HCT116 (cell line): ENCODE measurements at places on chromosomes 4 and X.

DNA sequence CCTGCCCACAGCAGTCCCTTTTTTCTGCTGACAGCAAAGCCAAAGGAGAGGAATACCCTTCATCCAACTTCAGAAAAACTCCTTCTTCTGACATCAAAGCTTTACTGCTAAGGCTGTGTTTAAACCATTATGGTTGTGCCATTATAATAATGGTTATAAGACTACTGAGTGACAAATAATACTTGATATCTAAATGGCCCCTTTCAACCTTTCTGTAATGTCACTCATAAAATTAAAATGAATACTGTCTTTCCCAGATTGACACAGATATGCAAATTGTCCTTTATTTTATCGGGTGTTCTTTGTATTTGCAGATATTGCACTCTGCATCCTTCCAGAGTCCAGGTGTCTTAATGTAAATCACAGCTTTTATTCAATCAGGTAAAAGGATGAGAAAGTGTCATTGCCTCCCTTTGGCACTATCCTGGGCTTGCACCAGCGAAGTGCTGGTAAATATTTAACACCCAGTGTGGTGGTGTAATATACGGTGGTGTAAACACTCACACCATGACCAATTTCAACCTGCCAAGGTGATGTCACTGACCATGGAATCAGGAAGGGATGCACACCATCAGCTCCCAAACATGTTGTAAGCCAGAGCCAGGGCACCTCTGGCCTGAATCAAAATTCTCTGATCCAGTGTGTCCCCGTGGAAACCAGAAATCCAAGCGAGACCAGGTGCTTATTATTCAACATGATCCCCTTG, 139.4 kb upstream of the TENM3 start:
- H3K27me3 ChIP-seq = peaks cover 18% of the 10 kb centered on the region; the same call in 1 of the 2 replicates
- no peak for DNase-seq
- no peak overlapping the region for H3K4me3 ChIP-seq
- H3K4me1 ChIP-seq = no peaks in the 10 kb centered on the region
- H3K27ac ChIP-seq = no peak overlapping the region
- H3K36me3 ChIP-seq = no peaks in the 10 kb centered on the region

DNA sequence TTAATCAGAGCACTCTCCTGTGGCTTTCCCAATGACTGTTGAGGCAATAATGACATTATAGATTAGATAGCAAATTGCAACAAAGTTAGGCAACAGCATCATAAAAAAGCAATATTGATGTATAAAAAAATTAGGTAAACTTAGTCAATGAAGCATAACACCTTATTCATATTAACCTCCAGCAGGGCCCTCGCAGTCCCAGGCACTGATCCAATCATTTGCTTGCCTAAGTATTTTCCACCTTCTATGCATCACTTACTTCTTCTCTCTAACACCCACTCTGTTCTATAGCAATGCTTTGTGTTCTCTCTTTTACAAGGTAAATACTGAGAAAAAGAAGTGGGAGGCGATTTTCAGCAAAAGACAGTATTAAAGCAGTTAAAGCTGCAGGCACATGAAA, 833.5 kb upstream of the ADGRL3 start:
- no peaks in the 10 kb centered on the region for H3K27me3 ChIP-seq
- no peaks in the 10 kb centered on the region for H3K4me1 ChIP-seq
- DNase-seq = no peak
- H3K27ac ChIP-seq = no peak overlapping the region
- H3K4me3 ChIP-seq = no peak overlapping the region

DNA sequence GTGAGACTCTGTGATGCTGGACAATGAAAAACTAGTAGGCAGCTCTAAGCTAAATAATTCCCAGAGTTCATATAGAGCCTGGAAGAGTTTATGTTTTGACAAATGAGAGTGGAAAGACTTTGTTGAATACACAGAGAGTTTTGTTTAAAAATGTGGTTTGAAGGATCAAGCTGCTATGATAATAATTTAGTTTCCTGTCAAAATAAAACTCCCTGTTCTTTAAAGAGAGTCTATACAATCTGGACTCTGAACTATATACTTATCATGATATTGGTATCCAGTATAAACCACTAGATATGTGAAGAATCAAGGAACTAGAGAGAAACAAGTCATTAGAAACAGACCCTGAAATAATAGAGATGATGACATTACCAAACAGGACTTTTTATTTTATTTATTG, 158.6 kb downstream of the C4orf33 start:
- H3K4me1 ChIP-seq = no peaks in the 10 kb centered on the region
- H3K36me3 ChIP-seq = no peaks in the 10 kb centered on the region
- H3K27me3 ChIP-seq = no peaks in the 10 kb centered on the region
- no peak overlapping the region for H3K4me3 ChIP-seq
- DNase-seq = no peak
- H3K27ac ChIP-seq = no peak overlapping the region

GRCh38 chr4:105613306-105613705, 60.9 kb downstream of the ARHGEF38 start:
- no peaks in the 10 kb centered on the region for H3K36me3 ChIP-seq
- H3K27ac ChIP-seq = no peak overlapping the region
- DNase-seq = no peak

DNA sequence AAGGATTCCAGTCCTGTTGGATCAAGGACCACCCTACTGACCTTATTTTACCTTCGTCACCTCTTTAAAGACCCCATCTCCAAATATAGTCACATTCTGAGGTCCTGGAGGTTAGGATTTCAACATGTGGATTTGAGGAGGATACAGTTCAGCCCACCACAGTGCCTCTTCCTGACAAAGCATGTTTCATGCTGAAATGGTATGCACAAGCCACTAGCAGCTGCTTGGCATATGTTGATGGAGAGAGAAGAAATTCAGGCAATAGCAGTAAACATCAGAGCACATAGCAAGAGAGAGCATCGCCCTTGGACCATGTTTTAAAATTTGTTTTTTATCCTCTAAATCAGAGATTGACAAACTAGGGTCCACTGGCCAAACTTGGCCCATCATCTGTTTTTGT, 172.1 kb downstream of the PRKX start:
- H3K4me1 ChIP-seq = no peaks in the 10 kb centered on the region
- DNase-seq = no peak
- no peak overlapping the region for H3K27ac ChIP-seq
- H3K4me3 ChIP-seq = no peak overlapping the region
- no peaks in the 10 kb centered on the region for H3K36me3 ChIP-seq
- H3K27me3 ChIP-seq = no peaks in the 10 kb centered on the region

GRCh38 chr4:95476121-95476520, 72.7 kb downstream of the UNC5C start:
- no peak for DNase-seq
- H3K27ac ChIP-seq = no peak overlapping the region
- no peaks in the 10 kb centered on the region for H3K4me1 ChIP-seq
- H3K4me3 ChIP-seq = no peak overlapping the region
- H3K36me3 ChIP-seq = no peaks in the 10 kb centered on the region

- no peak overlapping the region for H3K4me3 ChIP-seq
- no peaks in the 10 kb centered on the region for H3K27me3 ChIP-seq
- no peak overlapping the region for H3K27ac ChIP-seq
- no peak for DNase-seq
- no peaks in the 10 kb centered on the region for H3K4me1 ChIP-seq
Measured at GRCh38 chrX:95721011-95721410, 963.6 kb upstream of the DIAPH2 start.

GRCh38 chr4:127482049-127482448, 150.7 kb upstream of the INTU start:
- no peaks in the 10 kb centered on the region for H3K27me3 ChIP-seq
- no peak overlapping the region for H3K4me3 ChIP-seq
- H3K27ac ChIP-seq = no peak overlapping the region
- no peaks in the 10 kb centered on the region for H3K4me1 ChIP-seq
- no peak for DNase-seq

DNA sequence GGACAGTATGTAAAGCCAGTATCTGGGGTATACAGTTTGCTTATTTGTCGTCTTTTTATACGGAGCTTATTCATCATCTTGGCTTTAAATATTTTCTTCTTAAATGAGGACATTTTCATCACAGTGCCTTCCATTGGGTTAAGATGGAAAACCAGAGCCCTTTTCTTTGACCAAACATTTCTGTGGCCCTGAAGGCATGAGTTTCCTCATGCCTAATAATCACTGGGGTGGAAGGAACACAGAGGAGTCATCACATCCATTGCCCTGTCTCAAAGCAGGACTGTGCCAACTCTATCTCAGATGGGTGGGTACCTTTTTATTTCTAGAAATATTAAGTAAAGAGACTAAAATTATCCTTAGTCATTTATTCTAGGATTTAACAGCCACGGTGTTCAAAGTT, 40.0 kb downstream of the CHRDL1 start:
- H3K36me3 ChIP-seq = no peaks in the 10 kb centered on the region
- no peaks in the 10 kb centered on the region for H3K4me1 ChIP-seq
- H3K4me3 ChIP-seq = no peak overlapping the region
- no peaks in the 10 kb centered on the region for H3K27me3 ChIP-seq
- H3K27ac ChIP-seq = no peak overlapping the region

DNA sequence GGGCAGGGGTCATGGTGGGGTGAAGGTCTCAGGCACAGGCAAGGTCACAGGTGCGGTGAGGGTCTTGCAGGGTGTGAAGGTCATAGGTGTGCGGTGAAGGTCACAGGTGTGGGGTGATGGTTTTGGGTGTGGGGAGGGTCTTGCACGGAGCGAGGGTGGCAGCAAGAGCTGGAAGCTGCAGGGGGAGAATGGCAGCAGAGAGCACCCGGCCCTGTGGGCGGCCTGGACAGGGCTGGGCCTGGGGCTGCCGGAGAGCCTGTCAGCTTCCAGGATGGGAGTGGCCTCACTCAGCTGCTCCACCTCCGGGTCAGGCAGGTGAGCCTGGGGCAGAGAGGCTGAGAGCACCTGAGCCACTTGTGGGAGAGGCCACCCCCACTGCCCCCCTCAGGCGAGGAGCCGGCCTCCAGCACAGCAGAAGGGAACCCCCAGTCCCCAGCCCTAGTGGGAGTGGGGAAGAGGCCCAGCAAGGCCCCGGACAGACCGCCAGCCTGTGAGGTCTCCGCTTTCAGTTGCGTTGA, 1.5 kb downstream of the MSANTD1 start:
- no peaks in the 10 kb centered on the region for H3K36me3 ChIP-seq
- no peak for DNase-seq
- no peaks in the 10 kb centered on the region for H3K27me3 ChIP-seq
- no peak overlapping the region for H3K27ac ChIP-seq

- no peak overlapping the region for H3K27ac ChIP-seq
- H3K4me1 ChIP-seq = no peaks in the 10 kb centered on the region
- no peaks in the 10 kb centered on the region for H3K36me3 ChIP-seq
- H3K4me3 ChIP-seq = no peak overlapping the region
Measured at GRCh38 chr4:37705571-37705970, 19.4 kb upstream of the RELL1 start.

DNA sequence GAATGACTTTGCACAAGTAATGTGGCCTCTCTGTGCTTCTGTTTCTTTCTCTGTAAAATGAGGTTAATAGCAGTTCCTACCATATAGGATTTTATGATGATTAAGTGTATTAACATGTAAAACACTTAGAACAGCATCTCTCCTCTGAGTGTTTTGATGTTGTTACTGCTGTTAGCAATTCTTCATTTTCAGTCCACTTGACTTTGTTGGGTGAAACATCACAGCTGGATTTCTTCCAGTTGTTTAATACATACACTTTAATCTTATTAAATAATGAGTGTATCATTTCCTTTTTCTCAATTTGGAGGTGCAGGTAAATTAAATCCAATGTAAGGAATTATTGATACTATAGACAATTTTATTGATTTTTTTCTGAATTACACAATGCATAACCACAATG, 113.6 kb downstream of the KDR start:
- no peaks in the 10 kb centered on the region for H3K36me3 ChIP-seq
- H3K27me3 ChIP-seq = no peaks in the 10 kb centered on the region
- no peak overlapping the region for H3K27ac ChIP-seq
- no peaks in the 10 kb centered on the region for H3K4me1 ChIP-seq
- DNase-seq = no peak
- H3K4me3 ChIP-seq = no peak overlapping the region

DNA sequence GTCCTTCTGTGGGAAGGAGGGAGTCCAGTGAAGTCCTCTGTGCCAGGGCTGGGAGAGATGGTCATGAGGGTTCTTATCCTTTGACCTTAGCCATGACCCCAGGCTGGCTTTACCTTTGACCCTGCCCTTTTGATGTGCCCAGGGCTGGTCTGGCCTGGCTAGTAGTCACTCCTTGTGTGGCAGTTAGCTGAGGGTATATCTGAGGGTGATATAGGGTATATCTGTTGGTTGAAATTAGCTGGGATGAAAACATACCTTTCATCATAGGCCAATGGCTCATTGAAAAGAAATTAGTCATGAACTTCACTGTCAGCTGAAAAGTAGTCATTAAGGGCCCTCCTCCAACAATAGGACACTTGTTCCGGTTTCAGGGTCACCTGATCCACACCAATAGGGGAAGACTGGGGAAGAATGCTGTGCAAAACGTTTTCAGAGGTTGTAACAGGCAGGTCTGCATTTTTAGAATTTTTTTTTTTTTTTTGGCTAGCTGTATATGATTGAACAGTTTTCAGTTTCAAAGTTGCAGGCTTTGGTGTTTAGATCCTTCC, 74.6 kb upstream of the STOX2 start:
- no peak for DNase-seq
- H3K36me3 ChIP-seq = no peaks in the 10 kb centered on the region
- H3K4me1 ChIP-seq = no peaks in the 10 kb centered on the region
- H3K27me3 ChIP-seq = no peaks in the 10 kb centered on the region
- no peak overlapping the region for H3K4me3 ChIP-seq

DNA sequence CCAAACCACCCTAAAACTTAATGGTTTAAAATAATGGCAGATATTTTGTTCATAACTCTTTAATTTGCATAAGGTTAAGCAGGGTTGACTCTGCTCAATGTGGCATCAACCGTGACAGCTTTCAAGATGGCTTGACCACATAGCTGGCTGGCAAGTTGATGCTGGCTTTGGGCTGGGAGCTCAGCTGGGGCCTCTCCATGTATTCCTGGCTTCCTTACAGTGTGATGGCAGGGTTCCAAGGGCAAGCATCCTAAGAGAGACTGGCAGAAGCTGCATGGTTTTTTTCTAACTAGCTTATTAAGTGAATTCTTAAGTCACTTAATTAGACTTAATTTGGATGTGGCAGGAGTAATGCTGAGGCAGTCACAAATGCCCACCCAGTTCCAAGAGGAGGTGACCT, 4.5 kb downstream of the RP2 start:
- no peak for DNase-seq
- no peak overlapping the region for H3K4me3 ChIP-seq
- H3K27ac ChIP-seq = no peak overlapping the region
- peaks cover 22% of the 10 kb centered on the region for H3K4me1 ChIP-seq
- no peaks in the 10 kb centered on the region for H3K36me3 ChIP-seq

GRCh38 chr4:76733068-76733771, 164.7 kb downstream of the SOWAHB start:
- no peak overlapping the region for H3K4me3 ChIP-seq
- no peak overlapping the region for H3K27ac ChIP-seq
- no peak for DNase-seq

DNA sequence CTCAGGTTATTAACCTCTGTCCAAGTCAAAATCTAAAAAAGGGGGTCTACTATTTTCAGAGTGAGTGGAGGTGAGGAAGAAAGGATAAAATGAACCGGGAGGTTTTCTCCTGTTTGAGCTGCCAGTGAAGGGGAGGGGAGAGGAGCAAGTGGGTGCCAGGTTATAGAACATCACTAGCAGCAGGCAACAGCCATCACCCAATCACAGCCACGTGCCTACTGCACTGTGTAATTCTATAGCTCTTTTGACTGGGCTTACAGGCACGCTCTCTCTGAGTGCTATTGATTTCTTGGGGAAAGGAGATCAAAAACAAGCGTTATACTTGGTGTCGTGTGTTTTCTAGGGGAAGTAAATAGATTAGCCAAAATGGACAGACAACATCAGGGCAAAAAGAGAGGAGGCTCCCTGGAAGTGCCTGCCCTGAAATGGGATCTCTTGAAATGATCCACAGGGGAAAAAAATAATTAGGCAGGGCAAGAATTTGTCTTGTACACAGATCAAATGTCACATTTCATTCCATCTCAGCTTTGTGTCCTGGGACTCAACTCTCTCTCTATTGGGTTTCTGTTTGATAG, 300.5 kb upstream of the LCORL start:
- no peak overlapping the region for H3K4me3 ChIP-seq
- no peaks in the 10 kb centered on the region for H3K27me3 ChIP-seq
- DNase-seq = no peak
- no peak overlapping the region for H3K27ac ChIP-seq
